GM12891 (cell line): ENCODE measurements at places on chromosomes 6 and 20.
A peak's percentile ranks its signal among the peaks of the same experiment; 100 is the strongest.

- no peak for DNase-seq
Observed at GRCh38 chr20:57381596-57382503, 9.3 kb upstream of the RBM38 start.

GRCh38 chr6:142167486-142167885 is 20.4 kb downstream of the VTA1 start:
- DNase-seq, result no peak

DNA sequence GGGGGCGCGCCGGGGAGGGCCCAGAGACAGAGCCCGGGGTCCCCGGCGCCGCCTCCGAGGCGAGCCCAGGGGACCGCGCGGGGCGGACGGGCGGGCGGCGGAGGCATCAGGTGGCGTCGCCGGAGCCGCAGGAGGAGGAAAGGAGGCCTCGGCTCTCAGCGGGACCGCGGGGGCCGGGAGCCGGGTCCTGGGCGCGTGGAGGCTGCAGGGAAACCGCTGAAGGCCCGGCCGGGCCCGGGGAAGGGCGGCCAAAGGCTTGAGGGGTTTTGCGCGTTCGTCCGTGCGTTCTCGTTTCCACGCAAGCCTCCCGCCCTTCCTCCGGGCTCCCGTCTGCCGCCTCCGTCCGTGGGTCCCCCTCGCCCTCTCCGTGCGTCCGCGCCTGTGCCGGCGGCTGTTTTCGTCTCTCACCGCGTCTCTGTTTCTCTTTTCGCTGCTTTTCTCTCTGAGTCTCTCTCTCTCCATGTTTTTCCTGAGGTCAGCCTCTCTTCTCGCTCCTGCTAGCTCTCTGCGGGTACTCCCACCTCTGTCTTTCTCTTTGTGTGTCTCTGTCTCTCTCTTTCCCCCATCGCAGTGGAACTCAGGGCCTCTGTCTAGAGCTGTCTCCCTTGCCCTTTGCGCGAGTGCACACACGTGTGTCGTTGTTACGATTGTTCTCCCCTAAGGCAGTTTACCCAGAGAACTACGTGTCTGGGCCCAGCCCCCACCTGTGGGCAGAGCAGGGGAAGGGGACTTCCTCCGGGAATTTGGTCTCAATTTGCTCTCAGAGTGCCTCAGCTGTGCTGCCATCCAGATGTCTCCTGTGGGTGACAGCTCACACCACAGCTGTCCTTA is 2.1 kb downstream of the IRF4 start:
- no peak for DNase-seq

GRCh38 chr6:105838171-105838570 is 248.0 kb upstream of the PRDM1 start:
- DNase-seq, result no peak

GRCh38 chr6:143807103-143807772 is 35.9 kb upstream of the LTV1 start:
- DNase-seq, result no peak

DNA sequence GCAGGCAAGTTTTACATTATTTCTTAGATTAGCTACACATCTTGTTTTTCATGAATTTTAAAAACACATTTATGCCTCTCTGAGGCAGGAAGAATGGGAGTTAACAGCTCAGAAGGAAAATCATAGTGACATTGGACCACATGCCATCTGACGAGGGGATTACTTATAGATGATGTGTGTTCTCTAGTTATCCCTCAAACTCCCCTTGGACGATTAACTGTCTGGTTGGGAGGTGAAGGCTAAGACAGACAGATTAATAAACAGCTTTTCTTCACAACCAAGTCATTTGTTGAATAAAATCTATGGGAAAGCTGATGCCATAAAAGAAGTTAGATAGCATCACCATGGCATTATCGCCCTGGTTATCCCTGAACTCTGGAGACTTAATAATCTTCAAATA is 80.0 kb upstream of the PREP start:
- DNase-seq, result no peak

DNA sequence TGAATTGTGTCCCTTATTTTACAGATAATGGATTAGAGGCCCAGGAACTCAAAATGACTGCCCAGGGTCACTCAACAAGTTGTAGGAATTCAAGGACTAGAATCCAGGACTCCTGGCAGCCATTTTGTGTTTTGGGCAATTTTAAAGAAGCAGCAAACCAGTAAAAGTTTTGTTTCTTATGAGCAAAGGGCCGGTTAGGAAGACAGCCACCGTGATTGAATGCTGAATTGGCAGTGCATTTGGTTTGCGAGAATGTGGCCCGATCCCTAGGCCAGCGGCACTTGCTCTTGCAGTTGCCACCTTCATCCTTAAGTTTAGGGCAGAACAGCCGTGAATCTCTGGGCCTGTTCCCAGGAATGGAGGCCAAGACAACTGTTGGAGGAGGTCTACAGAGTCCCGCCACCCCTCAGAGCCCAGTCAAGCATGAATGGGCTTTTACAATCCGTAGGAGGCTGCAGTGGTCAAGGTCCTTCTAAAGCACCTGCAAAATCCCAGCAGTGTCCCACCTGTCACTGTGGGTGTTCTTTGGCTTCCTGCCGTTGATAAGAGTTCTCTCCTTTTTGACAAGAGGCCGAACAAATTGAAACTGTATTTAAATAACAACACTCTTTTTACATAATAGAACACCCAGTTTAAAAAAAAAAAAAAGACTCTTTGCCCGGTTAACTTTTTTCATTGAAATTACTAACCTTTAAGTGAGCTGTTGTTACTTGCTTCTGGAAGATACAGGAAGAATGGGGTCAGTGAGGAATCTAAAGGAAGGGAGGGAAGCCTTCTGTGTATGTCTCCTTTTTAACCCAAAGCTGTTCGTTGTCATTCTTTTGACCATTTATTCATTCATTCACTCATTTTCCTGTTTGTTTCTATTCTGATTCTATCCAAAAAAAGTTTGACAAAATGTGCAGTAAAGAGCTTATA is 68.7 kb downstream of the PHACTR2 start:
- no peak for DNase-seq

DNA sequence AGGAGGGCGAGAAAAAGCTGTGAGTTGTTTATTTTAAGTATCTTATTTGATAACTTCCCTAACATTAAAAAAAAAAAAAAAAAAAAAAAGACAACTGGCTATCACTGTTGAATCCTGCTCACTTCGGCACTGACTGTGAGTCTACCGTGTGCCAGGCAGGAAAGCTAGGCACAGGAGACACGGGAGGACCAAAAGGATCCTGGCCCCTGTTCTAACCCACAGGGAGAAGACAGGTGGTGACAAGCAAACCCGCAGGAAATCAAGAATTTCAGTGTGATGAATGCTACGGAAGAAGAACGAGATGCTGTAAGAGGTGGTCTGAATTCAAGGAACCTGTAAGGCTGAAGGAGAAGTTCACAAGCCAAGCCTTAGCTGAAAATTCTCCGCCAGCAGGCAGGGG is 94.7 kb upstream of the NFATC2 start:
- DNase-seq, result no peak

- no peak for DNase-seq
Observed at GRCh38 chr6:84764332-84765049, at the start of gene TBX18. TSS of gene TBX18 (minus strand) at chr6:84764598. CDS start at chr6:84764181, 417 bp downstream.

DNA sequence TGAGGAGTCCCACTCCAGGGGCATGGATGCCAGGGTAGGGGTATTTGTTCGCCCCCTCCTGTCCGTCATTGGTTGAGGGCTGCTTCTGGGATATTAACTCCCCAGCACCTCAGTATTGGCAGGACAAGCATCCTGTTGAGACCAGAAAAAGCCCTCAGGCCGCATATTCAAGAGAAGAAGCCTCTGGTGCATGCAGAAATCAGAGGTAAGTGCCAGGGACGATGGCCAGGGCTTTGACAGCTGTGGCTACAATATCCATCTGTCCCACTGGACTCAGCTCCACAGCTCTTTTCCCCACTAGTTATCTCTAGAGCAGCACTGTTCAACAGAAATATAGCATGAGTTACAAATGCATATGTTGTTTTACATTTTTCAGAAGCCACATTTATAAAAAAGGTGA is 651.3 kb downstream of the KIF16B start:
- no peak for DNase-seq

- no peak for DNase-seq
Observed at GRCh38 chr6:56790414-56790813, 147.7 kb upstream of the DST start.

GRCh38 chr6:159169193-159169555 is at the start of gene FNDC1:
TSS of gene FNDC1 (plus strand) at chr6:159169400. CDS start at chr6:159169597, 197 bp downstream.
- DNase-seq, result peak; percentile 80
